ENCODE measurements at places on chromosomes 5 and 9. TPM values are rescaled to one million over a fixed set of nuclear protein-coding genes. Genes with fewer than 3 reads are reported as not detected.

GRCh38 chr5:159097784-159098602, 1.7 kb downstream of the EBF1 start:
- H3K4me3 ChIP-seq, result no peak overlapping the region
- no peaks in the 10 kb centered on the region for H3K4me1 ChIP-seq
- peaks cover 42% of the 10 kb centered on the region for H3K27me3 ChIP-seq

GRCh38 chr9:117963493-117964090, 259.4 kb downstream of the TLR4 start:
- no peak for DNase-seq
- H3K27me3 ChIP-seq, result no peaks in the 10 kb centered on the region
- no peak overlapping the region for H3K27ac ChIP-seq
- no peak overlapping the region for H3K4me3 ChIP-seq

The SERINC5 gene
- 22.8 TPM for total RNA-seq

DNA sequence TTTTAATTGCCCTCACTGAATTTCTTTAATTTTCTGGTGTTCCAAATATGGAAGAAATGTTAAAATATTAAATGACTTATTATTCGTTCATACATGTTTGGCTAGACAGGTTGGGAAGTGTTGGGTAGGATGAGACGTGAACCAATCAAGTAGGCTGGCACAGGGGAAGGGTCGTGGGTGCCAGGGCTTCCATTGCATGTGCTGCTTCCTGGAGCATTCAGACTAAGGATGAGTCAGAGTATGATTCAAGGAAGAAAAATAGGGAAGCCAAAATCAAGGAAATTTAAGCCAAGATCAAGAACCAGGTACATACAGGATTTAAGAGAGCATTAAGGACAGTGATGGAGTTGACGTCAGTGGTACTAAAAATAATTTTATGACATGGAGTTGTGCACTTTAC, 2068.0 kb downstream of the MAT2B start:
- H3K27me3 ChIP-seq, result no peaks in the 10 kb centered on the region
- H3K27ac ChIP-seq, result no peak overlapping the region
- H3K36me3 ChIP-seq, result no peaks in the 10 kb centered on the region
- DNase-seq, result no peak
- no peaks in the 10 kb centered on the region for H3K4me1 ChIP-seq

The NR5A1 gene
- total RNA-seq, result 38.8 TPM

DNA sequence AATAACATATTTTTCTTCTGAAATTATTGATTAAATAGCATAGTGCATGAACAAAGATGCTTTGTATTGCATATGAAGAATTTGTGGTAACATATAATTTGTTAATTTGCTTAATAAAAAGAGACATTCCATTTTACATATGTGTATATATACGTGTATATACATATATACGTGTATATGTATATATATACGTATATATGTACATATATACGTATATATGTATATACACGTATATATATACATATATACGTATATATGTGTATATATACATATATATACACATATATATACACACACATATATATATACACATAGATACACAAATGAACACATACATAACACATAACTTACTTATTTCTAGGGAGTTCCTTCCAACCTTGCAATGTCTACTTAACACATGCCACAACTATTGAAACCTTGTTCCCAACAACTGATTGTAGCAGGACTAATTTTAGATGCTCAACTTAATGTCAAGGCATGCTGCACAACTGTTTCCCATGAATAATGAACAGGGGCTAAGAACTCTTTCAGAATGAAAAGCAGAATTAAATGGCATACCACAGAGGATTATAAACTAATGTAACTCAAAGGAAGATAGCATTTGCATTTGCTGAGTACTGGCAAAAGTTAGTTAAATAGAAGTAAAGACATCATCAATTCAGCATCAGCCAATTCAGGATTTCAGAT, 17.4 kb downstream of the KIF24 start:
- H3K27ac ChIP-seq, result no peak overlapping the region
- H3K4me3 ChIP-seq, result no peak overlapping the region
- DNase-seq, result no peak
- no peaks in the 10 kb centered on the region for H3K27me3 ChIP-seq
- no peaks in the 10 kb centered on the region for H3K36me3 ChIP-seq

All from HepG2 (cell line).